Fibroblast of villous mesenchyme (primary cell): ENCODE measurements at places on chromosomes 6 and 20.

GRCh38 chr20:574297-574942 lies 30.8 kb upstream of the CSNK2A1 start:
- no peak for DNase-seq

- DNase-seq: no peak
Measured at GRCh38 chr20:64029293-64030117, 6.5 kb upstream of the C20orf204 start.

DNA sequence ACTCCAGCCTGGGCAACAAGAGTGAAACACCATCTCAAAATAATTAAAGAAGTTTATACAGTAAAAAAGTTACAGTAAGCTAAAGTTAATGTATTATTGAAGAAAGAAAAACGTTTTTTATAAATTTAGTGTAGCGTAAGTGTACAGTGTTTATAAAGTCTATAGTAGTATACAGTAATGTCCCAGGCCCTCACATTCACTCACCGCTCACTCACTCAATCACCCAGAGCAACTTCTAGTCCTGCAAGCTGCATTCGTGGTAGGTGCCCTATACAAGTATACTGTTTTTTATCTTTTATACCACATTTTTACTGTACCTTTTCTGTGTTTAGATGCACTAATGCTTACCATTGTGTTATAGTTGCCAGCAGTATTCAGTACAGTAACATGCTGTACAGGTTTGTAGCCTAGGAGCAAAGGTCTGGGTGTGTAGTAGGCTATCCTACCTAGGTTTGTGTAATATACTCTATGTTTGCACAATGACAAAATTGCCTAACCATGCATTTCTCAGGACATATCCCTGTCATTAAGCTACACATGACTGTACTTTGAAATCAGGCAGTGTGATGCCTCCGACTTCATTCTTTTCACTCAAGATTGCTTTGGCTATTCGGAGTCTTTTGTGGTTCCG lies 16.7 kb downstream of the MGME1 start:
- DNase-seq: no peak

DNA sequence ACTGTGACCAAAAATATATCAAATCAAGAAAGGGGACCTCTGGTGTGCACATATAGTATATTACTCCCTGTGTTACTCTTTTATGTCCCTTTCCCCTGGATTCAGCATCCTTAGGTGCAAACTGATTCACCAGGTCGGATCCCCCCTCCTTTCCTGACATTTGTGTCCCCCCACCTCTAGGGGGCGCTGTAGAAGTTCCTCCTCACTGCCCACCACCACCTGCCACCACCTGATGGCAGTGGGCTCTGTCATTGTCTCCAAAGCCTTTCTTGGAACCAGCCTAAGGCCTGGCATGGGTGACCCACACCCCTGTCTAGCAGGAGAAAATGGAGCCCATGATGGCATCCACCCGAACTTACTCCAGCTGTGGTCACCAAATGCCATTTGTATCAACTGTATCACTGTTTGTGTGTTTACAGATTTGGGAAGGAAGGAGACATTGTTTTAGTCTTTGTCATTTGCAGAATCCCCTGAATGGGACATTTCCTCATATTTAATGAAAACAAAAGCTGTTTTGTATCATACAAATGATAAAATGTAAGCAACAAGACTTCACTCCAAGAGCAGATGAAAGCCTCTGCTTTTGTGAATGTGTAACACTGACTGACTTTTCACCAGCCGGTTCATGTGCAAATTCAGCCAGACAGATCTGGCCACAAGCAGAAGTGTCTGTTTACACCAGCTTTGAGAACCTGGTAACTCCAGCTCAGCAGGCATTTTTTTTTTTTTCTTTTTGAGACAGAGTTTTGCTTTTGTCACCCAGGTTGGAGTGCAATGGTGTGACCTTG lies 66.2 kb downstream of the ARMC2 start:
- peak; percentile 79 for DNase-seq

- no peak for DNase-seq
Measured at GRCh38 chr6:71125216-71125615, 163.4 kb upstream of the OGFRL1 start.

DNA sequence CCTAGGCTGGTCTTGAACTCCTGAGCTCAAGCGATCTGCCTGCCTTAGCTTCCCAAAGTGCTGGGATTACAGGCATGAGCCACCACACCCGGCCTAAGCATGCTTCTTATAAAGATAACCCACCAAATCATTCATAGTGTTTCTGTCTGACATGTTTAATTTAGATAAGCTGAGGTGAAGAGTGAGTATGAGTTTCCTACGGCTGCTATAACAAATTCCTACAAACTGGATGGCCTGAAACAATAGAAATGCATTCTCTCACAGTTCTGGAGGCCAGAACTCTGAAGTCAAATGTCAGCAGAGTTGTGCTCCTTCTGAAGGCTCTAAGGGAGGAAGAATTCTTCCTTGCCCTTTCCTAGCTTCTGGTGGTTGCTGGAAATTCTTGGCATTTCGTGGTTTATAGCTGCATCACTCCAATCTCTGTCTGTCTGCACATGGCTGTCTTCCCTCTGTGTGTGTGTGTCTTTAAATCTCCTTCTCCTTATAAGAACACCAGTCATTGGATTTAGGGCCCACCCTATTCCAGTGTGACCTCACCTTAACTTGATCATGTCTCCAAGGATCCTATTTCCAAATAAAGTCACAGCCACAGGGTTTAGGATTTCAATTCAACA lies 29.9 kb downstream of the MAPK13 start:
- DNase-seq: peak; percentile 28

- DNase-seq: no peak
Measured at GRCh38 chr20:5910186-5910585, 40.1 kb downstream of the TRMT6 start.

- DNase-seq: peak; percentile 60
Measured at GRCh38 chr6:143397227-143398222, 53.0 kb downstream of the ADAT2 start.

DNA sequence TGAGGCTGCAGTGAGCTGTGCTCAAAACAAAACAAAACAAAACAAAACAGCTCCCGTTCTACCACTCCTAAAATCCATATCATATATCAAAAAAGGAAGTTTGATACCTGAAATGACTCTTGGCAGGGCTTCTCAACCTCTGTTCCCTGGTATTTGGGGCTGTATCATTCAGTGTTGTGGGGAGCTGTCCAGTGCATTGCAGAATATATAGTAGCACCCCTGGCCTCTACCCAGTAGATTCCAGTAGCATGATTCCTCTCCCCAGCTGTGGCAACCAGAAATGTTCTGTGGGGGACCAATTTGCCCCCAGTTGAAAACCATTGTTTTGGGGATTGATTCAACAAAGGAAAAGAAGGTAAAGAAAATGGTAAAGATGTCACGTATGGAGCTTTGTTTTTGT lies 238.9 kb downstream of the PRL start:
- DNase-seq: no peak

DNA sequence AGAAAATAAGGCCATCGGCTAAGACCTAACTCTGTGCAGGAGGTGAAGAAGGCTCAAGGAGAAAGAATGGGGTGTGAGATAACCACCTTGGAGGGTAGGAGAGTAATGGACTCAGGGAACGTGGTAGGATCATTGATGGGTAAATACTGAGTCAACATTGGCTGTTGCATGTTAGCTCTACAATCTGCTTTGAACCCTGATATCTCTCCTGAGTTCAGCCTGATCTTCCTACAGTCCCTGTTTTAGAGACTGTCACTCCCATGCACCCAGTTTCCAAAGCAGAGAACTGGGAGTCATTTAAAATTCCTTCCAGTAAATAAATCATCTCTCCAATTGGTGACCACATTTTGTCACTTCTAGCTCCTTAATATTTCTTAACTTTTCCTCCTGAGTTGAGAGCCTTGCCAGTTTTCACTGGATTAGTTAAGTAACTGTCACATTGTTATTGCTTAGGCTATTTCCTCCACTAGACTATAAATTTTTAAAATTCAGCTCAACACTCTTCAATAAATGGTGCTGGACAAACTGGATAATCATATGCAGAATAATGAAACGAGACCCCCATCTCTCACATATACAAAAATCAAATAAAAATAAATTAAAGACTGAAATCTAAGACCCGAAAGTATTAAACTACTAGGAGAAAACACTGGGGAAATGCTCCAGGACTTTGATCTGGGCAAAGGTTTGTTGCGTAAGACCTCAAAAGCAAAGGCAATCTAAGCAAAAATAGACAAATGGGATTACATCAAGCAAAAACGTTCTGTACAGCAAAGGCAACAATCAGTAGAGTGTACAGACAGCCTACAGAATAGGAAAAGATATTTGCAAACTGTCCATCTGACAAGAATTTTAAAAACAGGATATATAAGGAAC lies 138.9 kb upstream of the TMEM170B start:
- peak; percentile 51 for DNase-seq

DNA sequence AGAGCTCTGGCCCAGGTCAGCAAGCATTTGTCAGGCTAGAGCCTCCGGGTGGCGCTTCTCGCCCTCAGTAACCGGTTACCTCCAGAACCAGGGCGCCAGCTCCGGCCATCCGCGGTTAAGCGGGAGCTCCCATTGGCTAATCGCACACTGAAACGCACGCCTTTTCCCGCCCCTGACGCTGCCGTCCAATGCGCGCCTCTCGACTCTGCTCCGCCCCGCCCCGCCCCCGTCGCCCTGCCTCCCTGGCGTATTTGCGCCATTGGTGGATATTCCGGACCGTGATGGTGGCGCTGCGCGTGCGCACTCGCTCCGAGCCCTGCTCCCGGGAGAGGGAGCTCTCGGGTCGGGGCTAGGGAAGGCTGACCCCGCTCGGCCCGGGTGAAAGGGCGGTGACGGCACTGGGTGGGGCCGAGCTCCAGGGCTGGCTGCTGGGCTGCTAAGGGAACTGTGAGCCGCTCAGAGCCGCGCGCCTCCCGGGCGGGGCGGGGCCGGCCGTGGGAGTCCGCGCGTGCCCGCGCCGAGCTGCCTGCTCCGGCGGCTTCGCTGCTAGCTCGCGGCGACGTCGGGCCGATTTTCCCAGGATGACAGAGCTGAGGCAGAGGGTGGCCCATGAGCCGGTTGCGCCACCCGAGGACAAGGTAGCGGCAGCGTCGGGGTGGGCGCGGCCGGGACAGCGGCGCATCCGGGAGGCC lies at the start of gene CDS2:
Gene CDS2, plus strand, starts transcription at position 497 of the 692 bp plus-strand sequence. Its CDS starts 85 bp downstream, at position 582.
- DNase-seq: peak; percentile 99

GRCh38 chr6:138972226-138972665 lies 15.8 kb downstream of the REPS1 start:
- DNase-seq: peak; percentile 59

DNA sequence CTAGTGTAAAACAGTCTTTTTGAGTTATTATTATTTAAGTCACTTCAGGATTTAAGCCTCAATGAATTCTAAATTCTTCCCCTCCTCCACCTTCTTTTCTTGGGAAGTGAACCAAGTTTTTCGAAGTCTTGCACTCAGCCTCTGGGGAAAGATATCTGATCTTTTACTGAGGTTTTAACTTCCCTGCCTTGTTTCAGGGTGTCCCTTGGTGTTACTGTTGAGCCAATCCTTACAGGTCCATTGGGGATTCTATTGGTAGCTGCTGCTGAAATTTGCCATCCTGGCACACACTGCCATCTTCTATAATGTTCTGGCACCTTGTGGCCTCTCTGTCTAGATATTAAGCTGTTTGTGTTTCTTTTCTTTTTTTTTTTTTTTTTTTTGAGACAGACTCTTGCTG lies 31.7 kb downstream of the BEND6 start:
- DNase-seq: no peak

DNA sequence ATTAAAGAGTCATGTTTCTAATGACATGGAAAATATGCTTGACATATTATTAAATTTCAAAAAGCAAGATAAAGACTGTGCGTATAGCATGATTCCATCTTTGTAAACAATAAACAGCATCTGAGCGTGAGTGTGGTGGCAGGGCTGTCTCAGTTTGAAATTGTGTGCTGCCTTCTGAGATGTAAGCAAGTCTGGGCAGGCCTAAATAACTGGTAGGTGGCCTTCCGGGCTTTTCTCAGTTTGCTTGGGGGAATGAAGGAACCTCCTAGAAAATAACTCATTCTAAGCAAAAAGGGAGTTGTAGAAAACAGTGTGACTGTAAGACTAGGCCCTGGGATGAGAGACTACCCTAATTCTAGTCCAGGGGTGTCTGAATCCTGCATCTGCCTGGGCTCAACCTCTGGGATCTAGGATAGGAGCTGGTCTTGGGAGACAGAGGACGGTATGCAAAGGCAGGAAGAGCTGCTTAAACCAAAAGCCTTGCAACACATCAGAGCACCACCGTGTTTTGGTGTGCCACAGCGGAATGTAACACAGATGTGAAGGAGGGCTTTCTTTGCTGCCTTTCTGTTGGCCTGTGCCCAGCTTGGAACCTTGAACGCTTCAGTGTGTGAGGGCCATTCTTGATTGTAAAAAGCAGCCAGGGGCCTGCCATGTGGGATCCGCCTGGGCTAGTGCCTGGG lies 63.5 kb upstream of the L3MBTL3 start:
- DNase-seq: no peak

GRCh38 chr6:107523054-107523791 lies 33.3 kb downstream of the SOBP start:
- DNase-seq: no peak

DNA sequence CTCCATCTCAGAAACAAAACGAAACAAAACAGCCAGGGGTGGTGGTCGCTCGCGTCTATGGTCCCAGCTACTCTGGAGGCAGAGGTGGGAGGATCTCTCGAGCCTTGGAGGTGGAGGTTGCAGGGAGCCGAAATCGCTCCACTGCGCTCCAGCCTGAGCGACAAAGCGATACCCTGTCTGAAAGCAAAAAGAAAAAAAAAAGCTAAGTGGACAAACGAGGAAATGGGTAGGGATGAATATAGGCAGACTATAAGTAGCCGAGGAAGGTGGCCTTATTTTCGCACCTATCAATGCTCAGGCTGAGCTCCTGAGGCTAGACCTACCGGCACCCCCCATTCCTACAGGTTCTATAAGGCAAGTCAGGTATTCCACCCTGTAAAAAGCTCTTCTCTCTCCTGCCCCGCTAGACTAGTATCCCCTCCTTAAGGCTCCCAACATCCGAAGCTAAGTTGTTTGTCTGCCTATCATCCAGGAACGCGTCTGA lies 650 bp upstream of the CASP8AP2 start:
- DNase-seq: no peak

GRCh38 chr20:8050157-8050837 lies 30.7 kb upstream of the TMX4 start:
- DNase-seq: no peak

GRCh38 chr6:25403150-25403549 lies 124.0 kb downstream of the CARMIL1 start:
- DNase-seq: no peak

DNA sequence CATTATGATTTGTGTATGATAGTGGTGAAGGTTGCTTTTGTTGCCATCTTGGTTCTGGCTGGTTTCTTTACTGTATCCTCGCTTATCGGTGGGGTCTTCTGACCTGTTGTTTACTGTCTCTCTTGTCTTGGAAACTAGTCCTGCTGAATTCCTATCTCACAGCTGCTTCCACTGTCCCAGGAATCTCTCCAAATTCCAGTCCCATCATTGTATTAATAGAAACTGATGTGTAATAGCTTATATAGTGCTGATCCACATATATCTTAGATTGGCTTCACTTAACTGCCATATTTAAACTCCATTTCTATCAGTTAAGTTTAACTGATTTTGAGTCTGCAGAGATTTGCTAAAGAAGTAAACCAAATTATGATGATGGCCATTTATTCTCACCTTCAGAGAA lies 5.9 kb downstream of the GTF2H5 start:
- no peak for DNase-seq

- DNase-seq: no peak
Measured at GRCh38 chr6:159279790-159280277, 110.6 kb downstream of the FNDC1 start.
